T-helper 2 cell (primary cell): ENCODE measurements at places on chromosomes 12 and 14.

DNA sequence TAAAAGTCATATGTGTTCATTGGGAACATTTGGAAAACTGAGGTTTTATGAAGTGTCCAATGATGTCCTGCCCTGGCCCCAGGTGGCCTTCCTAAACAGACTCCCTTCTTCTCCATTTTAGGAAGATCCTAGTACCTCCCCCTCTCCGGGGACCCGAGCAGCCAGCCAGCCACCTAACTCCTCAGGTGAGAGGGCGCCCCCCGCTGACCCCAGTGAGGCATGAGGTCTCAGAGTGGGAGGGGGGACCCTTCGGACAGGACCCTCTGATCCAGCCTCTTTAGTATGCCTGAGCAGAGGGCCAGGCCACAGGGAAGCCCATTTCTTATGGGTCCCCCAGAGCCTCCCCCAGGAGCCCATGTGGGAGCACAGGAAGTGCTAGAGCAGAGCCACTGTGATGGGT, 23.7 kb downstream of the DEGS2 start:
- no peak for DNase-seq

DNA sequence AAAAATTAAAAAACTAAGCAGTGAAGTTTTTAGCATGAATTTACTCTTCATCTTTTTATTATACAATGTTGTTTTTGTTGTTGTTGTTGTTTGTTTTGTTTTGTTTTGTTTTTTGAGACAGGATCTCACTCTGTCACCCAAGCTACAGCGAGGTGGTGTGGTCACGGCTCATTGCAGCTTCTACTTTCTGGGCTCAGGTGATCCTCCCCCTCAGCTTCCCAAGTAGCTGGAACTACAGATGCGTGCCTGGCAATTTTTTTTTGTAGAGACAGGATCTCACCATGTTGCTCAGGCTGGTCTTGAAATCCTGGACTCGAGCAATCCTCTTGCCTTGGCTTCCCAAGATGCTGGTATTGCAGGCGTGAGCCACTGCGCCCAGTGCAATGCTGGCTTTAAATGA, 11.3 kb downstream of the PPFIBP1 start:
- DNase-seq = no peak

GRCh38 chr14:77133720-77134338, 7.8 kb downstream of the ZDHHC22 start:
- DNase-seq = no peak

DNA sequence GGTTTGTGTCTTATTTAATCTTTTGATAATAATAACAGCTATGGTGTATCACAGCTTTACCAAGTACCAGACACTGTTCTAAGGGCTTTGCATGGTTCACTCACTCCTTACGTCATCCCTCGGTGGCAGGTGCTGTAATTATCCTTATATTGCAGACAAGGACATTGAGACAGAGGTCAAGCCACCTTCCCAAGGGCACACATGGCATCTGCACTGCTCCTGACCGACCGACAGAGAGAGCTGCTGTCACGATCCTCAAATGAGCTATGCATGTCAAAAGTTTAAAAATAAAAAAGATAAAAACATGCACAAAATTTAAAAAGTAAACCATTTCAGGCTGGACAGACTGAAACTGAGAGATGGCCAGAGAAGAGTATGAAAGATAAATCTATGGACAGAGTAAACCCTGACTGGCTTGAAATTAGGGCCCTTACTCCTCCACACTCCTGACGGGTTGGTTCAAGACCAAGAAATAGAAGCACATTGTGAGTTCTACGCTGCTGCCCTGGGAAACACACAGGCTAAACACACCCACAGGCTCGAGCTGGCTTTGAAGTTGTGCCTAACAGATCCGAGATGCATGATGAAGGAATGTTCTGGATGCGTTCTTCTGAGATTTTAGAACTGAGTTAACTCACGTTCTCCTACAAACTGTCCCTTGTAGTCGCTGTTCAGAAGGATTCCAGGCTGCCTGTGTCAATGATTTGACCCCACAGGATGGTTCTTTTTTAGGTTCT, 268.7 kb downstream of the ZFP36L1 start:
- DNase-seq = no peak

DNA sequence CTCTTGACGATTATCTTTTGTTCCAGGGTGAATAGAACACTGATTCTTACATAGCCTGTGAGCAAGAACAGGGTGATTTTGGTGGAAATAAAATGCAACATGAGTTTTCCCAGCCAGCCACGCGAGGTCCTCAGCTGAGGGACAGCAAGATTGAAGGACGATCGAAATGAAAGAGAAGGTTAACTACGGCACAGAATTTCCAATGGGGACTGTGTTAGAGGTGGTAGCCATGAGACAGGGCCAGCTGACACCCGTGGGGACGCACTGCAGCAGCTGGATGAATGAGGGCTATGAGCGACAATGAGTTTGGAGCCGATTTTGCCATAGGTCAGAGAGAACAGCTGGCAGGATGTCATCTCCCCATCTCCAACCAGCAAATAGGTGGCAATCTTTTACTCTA, 243.4 kb upstream of the PELI2 start:
- no peak for DNase-seq

DNA sequence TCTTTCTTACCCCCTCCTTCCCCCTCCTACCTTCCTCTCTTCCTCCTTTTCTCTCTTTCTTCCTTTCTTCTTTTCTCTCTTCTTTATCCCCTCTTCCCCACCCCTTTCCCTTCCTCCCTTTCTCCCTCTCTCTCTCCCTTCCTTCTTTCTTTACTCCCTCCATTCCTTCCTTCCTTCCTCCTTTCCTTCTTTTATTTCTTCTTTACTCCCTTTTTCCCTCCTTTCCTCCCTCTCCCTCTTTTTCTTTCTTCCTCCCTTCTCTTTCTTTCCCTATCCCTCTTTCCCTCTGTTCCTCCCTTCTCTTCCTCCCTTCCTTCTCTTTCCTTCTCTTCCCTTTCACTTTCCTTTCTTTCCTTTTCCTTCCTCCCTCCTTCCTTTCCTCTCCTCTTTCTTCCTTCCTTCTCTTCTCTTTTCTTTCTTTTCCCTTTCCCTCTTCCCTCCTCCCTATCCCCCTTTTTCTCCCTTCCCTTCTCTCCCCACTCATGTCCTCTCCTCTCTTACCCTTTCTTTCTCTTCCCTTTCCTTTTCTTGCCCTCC, 302.3 kb upstream of the TBX3 start:
- DNase-seq = no peak

GRCh38 chr12:1908758-1909157, 9.7 kb downstream of the CACNA2D4 start:
- DNase-seq = no peak

- DNase-seq = no peak
These were observed 460.4 kb upstream of the RGS6 start for GRCh38 chr14:71471634-71472355.

DNA sequence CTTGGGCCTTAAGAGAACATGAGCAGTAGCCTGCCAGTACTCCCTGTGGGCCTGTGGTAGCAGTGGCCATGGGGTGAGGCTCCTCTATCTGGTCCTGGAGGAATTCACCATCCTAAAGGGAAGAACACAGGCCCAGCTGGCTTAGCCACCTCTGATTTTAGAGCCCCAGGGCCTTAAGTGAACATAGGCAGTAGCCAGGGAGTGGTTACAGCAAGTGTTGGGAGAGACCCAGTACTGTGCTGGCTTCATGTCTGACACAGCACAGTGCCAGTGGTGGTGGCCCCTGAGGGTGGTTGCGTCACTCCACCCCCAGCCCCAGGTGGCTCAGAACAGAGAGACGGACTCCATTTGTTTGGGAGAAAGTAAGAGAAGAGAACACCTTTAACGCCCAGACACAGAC, 105.1 kb downstream of the TXNDC16 start:
- no peak for DNase-seq

GRCh38 chr14:69464829-69465228, 19.7 kb upstream of the PLEKHD1 start:
- no peak for DNase-seq

DNA sequence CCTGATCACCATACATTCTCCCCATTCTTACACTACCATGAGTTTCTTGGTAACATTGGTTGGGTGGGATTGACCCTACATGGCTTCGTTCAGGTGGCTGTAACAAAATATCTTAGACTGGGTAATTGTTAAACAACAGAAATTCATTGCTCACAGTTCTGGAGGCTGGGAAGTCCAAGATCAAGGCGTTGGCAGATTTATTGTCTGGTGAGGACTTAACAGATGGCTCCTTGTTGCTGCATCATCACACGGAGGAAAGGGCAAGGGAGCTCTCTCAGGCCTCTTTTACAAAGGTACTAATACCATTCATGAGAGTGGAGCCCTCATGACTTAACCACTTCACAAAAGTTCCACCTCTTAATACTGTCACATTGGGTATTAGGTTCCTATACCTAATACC, 116.7 kb upstream of the EGLN3 start:
- DNase-seq = no peak

DNA sequence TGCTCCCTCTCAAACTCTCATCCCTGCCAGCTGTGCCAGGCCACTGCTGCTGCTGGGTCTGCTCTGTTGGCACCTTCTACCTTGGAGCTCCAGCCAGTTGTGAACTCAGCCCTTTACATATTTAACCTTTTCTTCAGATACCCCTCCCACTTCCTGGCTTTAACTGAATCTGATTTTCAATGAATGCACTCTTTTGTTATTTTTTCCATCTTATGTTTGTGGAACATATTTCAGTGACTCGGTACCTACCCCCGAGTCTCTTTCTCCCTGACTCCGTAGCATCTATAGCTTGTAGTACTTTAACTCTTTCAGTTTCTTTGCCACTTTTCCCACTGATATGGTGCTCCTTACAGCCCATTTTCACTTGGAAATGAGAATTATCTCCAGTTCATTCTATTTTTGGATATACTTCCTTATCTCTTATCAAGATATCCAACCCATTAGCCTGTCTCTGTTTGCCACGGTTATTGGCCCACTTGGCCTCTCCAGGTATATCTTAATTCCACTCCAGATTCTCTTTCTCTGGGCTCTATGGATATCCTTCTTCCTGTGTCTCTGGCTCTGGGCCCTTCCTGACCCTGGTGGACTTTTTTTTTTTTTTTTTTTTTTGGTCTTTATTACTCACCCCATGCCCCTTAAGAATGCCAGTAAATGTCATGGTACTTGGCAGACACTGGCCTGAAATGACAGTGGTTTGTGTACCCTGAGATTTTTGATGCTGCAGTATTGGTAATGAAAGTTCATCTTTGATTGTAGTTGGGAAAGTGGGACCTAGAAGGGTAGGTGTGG, 62.7 kb downstream of the PELI2 start:
- no peak for DNase-seq

- DNase-seq = no peak
These were observed 265.7 kb downstream of the AKAP6 start for GRCh38 chr14:32594766-32595165.

DNA sequence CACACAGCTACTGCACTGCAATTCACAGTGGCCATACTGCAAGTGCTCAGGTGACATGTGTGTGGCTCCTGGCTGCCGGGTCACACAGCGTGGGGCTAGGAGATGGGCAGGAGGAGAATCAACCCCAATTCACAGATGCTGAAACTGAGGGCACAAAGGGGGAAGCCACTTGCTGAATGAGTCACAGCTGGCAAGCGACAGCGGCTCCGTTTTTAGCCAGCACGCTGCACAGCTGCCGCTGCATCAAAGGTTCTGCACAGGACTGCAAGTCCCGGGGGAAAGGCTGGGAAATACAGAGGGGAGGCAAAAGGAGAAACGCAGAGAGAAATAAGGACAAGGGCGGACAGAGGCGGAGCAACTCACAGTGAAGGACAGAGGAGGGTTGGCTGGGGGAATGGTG, 57.9 kb downstream of the KDM2B start:
- DNase-seq = no peak

DNA sequence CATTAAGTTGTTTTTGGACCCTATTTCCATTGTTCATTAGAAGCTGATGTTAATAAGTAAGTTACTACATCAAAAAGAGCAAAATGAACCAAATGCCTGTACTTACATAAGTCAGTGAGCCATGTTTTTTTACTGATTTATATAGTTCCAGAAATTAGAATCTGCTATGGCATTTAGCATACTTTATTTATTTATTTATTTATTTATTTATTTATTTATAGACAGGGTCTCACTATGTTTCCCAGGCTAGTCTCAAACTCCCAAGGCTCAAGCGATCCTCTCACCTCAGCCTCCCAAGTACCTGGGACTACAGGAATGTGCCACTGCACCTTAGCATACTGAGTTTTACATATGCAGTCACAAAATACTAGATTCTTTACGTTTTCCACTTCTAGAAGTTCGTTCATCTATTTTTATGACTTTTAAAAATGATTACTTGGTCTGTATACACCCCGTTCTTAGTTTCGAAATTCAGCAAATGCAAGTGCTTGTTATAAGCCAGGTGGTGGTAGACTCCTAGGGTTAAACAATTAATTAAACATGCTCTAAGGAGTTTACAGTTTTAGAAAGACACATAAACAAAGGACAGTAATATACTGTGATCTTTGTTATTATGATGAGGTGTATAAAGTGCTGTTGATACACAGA, 69.8 kb downstream of the SCFD1 start:
- DNase-seq = no peak

GRCh38 chr12:98532687-98533304, 17.4 kb downstream of the TMPO start:
- no peak for DNase-seq

- DNase-seq = no peak
These were observed 314.7 kb downstream of the NAV3 start for GRCh38 chr12:78145398-78145797.

GRCh38 chr12:32843528-32844095, 53.0 kb downstream of the PKP2 start:
- DNase-seq = no peak

DNA sequence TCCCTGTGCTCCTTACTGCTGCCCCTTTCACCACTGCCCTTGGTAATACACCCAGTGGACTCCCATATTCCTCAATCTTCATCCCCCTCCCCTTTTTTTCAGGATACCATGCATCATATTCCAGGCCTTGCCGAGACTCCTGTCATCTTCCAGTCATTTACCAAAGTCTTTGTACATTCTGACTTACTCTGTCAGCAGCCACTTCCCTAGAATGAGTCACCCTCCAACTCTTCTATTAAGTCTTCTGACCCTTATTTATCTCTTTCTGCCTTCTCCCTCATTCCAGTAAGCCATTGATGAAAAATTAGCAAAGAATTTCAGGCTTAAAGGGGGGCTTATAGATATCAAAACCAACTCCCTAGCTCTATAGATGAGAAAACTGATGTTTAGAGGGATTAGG, 128.0 kb downstream of the STXBP6 start:
- no peak for DNase-seq

DNA sequence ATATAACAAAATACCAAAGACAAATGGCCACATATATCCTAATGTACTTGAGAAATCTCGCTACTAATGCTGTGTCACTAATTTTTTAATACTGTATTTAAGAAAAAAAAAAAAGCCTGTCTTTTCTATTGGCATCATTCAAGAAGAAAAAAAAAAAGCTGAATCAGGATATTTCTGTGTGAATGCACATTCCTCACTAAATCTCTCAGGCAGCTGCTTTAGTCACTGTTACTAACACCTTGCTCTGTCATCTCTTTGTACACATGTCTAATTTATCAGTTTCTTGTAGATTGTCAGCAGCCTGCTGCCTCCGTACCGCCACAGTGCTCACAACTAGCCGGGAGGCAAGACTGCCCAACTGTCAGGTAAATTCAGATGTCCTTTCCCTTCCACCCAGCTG, 32.0 kb upstream of the FGD4 start:
- DNase-seq = no peak

DNA sequence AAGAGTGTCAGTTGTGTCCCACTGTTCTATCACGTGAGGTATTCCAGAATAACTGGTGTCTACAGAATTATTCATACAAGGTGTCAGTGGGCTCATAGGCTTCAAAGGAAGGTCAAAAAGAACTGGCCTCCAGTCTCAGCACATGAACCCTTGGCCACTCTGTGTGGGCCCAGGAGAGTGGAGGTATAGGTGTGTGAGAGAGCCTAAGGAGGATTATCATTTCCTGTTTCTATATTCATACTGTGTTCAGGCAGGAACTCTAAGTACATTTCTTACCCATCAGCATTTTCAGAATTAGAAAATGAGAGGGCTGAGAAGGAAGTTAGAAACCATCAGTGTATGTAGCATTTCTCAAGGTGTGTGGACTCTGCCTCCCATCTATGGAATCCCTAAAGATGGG, 87.0 kb downstream of the BTG1 start:
- no peak for DNase-seq
